ENCODE measurements at places on chromosomes 5 and 9. TPM values are rescaled to one million over a fixed set of nuclear protein-coding genes. Genes with fewer than 3 reads are reported as not detected.

- DNase-seq: peak; percentile 81
- H3K4me1 ChIP-seq: peaks cover 58% of the 10 kb centered on the region
- H3K27ac ChIP-seq: peak overlapping the region; percentile 90
- peaks cover 3% of the 10 kb centered on the region for H3K36me3 ChIP-seq
- no peaks in the 10 kb centered on the region for H3K27me3 ChIP-seq
- no peak overlapping the region for H3K4me3 ChIP-seq
Observed at GRCh38 chr5:168793841-168794837, 215.0 kb upstream of the PANK3 start.

DNA sequence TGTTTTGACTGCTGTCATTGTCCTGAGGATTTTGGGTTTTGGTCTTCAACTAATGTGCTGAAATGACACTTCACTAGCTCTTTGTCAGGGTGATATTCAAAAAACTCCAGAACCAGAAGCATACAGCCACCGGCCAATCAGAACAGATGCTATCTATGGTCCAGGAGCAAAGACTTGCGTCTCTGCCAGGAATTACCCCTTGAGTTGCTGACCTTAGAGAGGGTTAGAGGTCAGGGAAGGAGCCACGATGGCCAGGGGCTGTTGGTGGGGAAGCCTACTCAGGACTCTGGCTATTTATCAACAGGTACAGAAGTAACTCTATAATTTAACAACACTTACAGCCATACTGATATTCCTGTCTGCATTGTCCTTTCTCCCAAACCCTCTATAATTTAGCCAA, 356.8 kb downstream of the EFNA5 start:
- no peaks in the 10 kb centered on the region for H3K36me3 ChIP-seq
- H3K4me3 ChIP-seq: no peak overlapping the region
- H3K27ac ChIP-seq: no peak overlapping the region

- peaks cover 11% of the 10 kb centered on the region for H3K27me3 ChIP-seq
- H3K36me3 ChIP-seq: peaks cover 3% of the 10 kb centered on the region
- no peak overlapping the region for H3K27ac ChIP-seq
- no peak overlapping the region for H3K4me3 ChIP-seq
Observed at GRCh38 chr5:75610201-75610600, 1.1 kb upstream of the ANKDD1B start.

MARCOL gene
- not detected for total RNA-seq

CATSPER3 gene
- total RNA-seq: 0.69 TPM

DNA sequence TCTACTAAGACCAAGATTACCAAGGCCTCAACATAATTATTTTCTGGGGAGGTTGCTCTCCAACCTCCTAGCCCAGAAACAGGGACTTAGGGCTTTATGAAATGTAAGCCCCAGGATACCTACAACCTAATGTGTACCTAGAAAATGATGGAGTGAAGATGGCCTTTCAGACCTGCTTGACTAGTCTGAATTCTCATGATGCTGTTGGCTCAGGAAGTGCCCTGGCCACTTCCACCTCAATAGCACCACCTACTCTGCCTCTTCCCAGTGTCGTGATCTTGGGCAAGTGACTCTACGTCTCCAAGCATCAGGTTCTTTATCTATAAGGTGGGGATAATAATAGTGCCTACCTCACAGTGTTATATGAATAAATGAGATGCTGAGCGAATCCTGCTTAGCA, 57.9 kb upstream of the GARNL3 start:
- no peaks in the 10 kb centered on the region for H3K36me3 ChIP-seq
- no peak overlapping the region for H3K27ac ChIP-seq
- no peaks in the 10 kb centered on the region for H3K4me1 ChIP-seq
- H3K4me3 ChIP-seq: no peak overlapping the region
- no peaks in the 10 kb centered on the region for H3K27me3 ChIP-seq
- no peak for DNase-seq

GRCh38 chr5:74092766-74093165, 466.8 kb downstream of the ARHGEF28 start:
- H3K27ac ChIP-seq: no peak overlapping the region
- no peaks in the 10 kb centered on the region for H3K4me1 ChIP-seq
- DNase-seq: no peak
- peaks cover 2% of the 10 kb centered on the region for H3K27me3 ChIP-seq

DNA sequence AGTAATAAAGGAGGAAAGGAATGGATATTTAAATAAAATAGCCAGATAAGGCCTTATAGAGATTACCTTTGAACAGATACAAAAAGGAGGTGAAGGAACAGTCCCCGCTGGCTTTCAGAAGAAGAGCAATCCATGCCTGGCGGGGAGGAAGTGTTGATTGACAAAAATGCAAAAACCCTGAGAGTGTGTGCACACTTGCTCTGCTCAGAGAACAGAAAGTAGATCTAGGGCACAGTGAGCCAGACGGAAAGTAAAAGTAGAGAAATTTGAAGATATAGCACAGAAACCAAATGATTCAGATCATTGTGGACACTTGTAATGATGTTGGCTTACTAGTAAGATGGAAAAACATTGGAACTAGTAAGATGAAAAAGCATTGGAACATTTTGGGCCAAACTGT, 720.6 kb downstream of the PTPRD start:
- H3K27me3 ChIP-seq: no peaks in the 10 kb centered on the region
- no peak overlapping the region for H3K4me3 ChIP-seq
- no peaks in the 10 kb centered on the region for H3K36me3 ChIP-seq
- H3K4me1 ChIP-seq: no peaks in the 10 kb centered on the region
- no peak overlapping the region for H3K27ac ChIP-seq

MCTP1 gene
- 0.53 TPM for total RNA-seq

CDKN2B-AS1 gene
- total RNA-seq: 0.21 TPM

GRCh38 chr5:59430066-59430685, 463.4 kb downstream of the PDE4D start:
- no peak for DNase-seq
- H3K4me1 ChIP-seq: no peaks in the 10 kb centered on the region
- peaks cover 2% of the 10 kb centered on the region for H3K27me3 ChIP-seq
- H3K36me3 ChIP-seq: no peaks in the 10 kb centered on the region
- no peak overlapping the region for H3K4me3 ChIP-seq
- H3K27ac ChIP-seq: no peak overlapping the region

DNA sequence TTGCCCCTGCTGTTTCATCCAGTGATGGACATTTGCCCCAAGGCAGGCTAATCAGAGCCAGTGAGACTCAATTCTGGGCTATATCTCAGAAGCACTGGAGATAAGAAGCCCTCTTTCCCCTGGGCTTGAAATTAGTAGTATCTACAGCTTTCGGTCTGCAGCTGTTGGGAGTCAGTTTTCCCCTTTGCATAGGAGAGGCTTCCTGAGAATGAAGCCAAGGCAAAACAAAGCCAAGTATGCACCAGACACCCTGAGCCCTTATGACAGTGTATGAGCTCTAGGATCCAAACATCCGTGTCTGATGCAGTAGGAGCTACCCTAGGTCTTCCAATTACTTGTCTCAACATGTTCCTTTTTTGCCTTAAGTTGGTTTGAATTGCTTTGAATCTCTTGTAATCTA, 79.2 kb upstream of the PANK3 start:
- no peaks in the 10 kb centered on the region for H3K36me3 ChIP-seq
- no peak for DNase-seq
- H3K27ac ChIP-seq: no peak overlapping the region

DNA sequence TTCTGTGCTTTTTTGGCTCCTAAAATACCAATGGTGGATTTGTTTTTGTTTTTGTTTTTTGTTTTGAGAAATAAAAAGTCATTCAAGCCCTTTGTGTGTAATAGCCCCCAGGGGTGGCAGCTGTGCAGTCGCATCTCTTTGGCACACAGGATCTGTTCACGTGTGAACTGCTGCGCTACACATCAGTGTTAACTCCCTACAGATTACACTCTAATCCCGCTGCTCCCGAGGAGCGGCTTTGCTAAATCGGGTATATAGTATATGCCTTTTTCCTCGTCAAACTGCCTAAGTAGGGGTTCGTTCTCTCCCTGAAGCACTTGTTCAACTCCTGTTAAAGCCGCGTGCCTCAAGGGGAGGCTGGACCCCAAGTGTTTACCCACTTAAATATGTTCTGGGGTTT, 22.3 kb downstream of the ZBTB34 start:
- H3K27me3 ChIP-seq: no peaks in the 10 kb centered on the region
- peaks cover 21% of the 10 kb centered on the region for H3K36me3 ChIP-seq
- no peak overlapping the region for H3K4me3 ChIP-seq

SLC46A2 gene
- total RNA-seq: not detected

NUTM2G gene
- total RNA-seq: not detected

- H3K27me3 ChIP-seq: no peaks in the 10 kb centered on the region
- peaks cover 20% of the 10 kb centered on the region for H3K4me1 ChIP-seq
- peak overlapping the region; percentile 87 for H3K27ac ChIP-seq
Observed at GRCh38 chr5:34022121-34022705, 14.4 kb upstream of the AMACR start.

DNA sequence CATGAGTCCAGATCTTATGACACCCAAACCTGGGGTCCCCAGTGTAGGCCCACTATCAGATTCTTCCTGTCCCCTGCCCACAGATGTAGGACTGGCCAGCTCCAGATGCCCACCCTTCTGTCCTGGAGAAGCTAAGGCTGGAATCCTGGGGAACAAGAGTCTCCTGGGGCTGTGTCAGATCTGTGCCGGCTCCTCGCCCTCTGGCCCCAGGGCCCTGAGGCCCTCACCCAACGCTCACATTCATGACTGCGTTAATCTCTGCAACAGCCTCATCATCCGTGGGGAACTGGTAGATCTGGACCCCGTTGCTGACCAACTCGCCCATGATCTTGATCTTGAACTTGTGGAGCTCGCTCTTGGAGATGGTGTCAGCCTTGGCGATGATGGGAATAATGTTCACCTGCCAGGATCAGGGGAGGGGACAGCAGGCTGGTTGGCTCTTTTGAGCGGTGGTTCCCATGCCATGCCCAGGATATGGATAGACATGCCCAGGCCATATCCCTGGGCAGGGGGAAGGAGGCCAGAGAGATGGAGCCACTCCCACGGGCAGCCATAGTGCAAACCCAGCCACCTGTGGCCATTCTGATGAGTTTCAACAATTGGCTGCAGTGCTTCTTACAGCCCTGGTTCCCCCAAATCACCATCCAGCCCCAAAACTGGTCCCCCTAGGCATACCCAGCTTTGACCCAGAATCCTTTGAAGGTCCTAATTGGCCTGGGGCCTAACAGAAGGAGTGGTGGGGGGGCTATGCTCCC, 14.6 kb downstream of the SEPTIN8 start:
- no peak overlapping the region for H3K4me3 ChIP-seq
- no peak overlapping the region for H3K27ac ChIP-seq
- H3K4me1 ChIP-seq: no peaks in the 10 kb centered on the region
- no peak for DNase-seq
- peaks cover 2% of the 10 kb centered on the region for H3K36me3 ChIP-seq

GRCh38 chr9:86321373-86321772, 32.8 kb downstream of the TUT7 start:
- peaks cover 74% of the 10 kb centered on the region for H3K36me3 ChIP-seq
- no peak overlapping the region for H3K4me3 ChIP-seq
- no peaks in the 10 kb centered on the region for H3K27me3 ChIP-seq

GRCh38 chr5:68193481-68194036, 22.0 kb upstream of the PIK3R1 start:
- H3K27ac ChIP-seq: no peak overlapping the region
- DNase-seq: no peak
- no peak overlapping the region for H3K4me3 ChIP-seq
- H3K27me3 ChIP-seq: no peaks in the 10 kb centered on the region
- H3K4me1 ChIP-seq: no peaks in the 10 kb centered on the region

PCAT7 gene
- total RNA-seq: not detected

SLC36A2 gene
- total RNA-seq: not detected

GFI1B gene
- not detected for total RNA-seq

IL31RA gene
- not detected for total RNA-seq

- H3K27me3 ChIP-seq: no peaks in the 10 kb centered on the region
- peaks cover 26% of the 10 kb centered on the region for H3K4me1 ChIP-seq
- no peaks in the 10 kb centered on the region for H3K36me3 ChIP-seq
- no peak overlapping the region for H3K4me3 ChIP-seq
- no peak overlapping the region for H3K27ac ChIP-seq
Observed at GRCh38 chr5:142846406-142846805, 76.2 kb downstream of the ARHGAP26 start.

GRCh38 chr9:108854094-108854493, 1.7 kb downstream of the ACTL7B start:
- H3K4me3 ChIP-seq: no peak overlapping the region
- H3K27ac ChIP-seq: no peak overlapping the region
- DNase-seq: no peak
- no peaks in the 10 kb centered on the region for H3K36me3 ChIP-seq

DNA sequence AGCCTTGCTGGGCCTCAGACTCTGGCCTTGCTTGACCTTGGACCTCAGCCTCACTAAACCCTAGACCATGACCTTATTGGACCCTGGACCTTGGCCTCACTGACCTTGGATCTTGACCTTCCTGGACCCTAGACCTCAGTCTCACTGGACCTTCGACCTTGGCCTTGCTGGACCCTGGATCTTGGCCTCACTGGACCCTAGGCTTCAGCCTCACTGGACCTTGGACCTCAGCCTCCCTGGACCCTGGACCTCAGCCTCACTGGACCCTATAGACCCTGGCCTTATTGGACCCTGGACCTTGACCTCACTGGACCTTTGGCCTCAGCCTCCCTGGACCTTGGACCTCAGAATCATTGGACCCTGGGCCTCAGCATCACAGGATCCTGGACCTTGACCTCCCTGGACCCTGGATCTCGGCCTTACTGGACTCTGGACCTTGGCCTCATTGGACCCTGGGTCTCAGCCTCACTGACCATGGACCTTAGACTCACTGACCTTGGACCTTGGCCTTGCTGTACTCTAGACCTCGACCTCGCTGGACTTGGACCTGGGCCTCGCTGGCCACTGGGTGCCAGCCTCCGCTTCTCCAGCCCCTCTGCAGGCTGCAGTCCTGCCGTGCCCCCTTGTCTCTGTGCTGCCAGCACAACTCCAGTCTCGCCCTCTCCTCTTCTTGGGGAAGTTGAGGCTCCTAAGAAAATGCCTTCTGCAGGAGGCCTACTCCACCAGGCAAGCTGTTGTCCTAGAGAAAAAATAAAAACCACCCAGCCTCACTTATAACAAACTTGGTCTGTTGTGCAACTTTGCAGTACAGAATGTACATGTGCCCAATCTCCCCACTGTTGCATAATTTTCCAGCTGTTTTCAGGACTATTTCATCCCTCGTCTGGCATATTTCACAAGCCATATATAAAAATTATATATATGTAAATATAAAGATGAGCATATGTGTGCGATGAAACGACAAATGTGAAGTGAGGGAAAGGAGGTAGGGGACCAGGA, 11.0 kb upstream of the ADAMTS2 start:
- no peaks in the 10 kb centered on the region for H3K4me1 ChIP-seq
- no peaks in the 10 kb centered on the region for H3K36me3 ChIP-seq
- DNase-seq: no peak
- H3K27ac ChIP-seq: no peak overlapping the region
- H3K4me3 ChIP-seq: no peak overlapping the region

- DNase-seq: no peak
- peaks cover 17% of the 10 kb centered on the region for H3K36me3 ChIP-seq
- peaks cover 92% of the 10 kb centered on the region for H3K4me1 ChIP-seq
- H3K27ac ChIP-seq: no peak overlapping the region
- H3K4me3 ChIP-seq: no peak overlapping the region
Observed at GRCh38 chr9:131403493-131403773, 9.5 kb downstream of the PRRC2B start.

DNA sequence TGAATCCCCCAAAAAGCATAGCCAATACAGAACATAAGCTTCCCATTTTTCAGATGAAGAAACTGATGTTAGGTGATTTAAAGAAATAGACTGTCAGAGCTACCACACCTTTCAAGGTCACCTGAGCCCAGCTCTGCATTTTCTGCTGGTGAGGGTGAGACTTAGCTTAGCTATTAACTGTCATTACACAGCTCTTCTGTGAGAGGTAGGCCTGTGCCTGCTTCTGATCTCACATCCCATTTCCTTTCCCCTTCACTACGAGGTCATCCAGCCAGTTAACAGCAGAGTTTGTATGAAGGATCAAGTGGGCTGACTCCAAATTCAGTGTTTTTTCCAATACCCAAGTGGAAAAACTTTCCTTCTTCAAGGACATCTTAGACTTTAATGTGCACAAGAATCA, 528.6 kb upstream of the CLINT1 start:
- H3K36me3 ChIP-seq: no peaks in the 10 kb centered on the region
- H3K27me3 ChIP-seq: no peaks in the 10 kb centered on the region
- no peak for DNase-seq
- H3K4me1 ChIP-seq: no peaks in the 10 kb centered on the region
